ENCODE measurements at places on chromosomes 6 and 20.

DNA sequence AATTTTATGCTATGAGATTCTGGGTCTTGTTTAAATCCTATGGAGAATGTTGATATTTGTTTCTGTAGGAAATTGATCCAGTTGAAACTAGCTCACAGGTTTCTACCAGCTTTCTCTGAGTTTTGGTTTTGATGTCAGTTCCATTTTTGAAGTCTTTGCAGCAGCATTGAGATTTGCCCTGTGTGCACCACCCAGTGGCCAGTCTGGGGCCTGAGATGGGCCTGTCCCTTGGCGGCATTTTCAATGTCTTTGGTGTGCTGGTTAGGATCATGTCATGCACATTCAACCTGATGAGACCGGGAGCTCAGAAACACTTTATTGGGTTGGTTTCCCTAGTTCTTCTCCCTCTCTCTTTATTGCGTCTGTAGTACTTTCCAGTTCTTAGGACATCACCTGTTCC, 395.2 kb upstream of the MAP3K7 start:
- no peak for DNase-seq

- no peak for DNase-seq
These were observed 7.0 kb downstream of the ADGRB3 start for GRCh38 chr6:68642081-68642480.

DNA sequence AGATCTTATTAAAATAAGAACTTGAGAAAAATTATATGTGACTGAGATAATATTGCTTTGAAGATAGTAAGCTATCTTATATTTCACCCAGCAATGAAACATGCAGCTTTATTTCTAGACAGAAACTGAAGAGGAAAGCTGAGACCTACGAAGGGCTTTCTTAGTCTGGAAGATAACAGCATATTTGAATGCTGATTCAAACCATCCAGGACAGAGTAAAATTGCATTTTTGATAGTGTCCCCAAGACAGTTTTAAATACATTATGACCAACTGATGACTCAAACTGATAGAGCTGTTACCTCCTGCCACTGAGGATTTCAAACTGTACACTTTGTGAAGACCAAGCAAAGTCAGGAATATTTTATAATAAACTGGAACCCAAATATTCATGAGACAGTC, 409.6 kb downstream of the GRIK2 start:
- no peak for DNase-seq

GRCh38 chr6:16524380-16524707, 236.9 kb downstream of the ATXN1 start:
- no peak for DNase-seq

DNA sequence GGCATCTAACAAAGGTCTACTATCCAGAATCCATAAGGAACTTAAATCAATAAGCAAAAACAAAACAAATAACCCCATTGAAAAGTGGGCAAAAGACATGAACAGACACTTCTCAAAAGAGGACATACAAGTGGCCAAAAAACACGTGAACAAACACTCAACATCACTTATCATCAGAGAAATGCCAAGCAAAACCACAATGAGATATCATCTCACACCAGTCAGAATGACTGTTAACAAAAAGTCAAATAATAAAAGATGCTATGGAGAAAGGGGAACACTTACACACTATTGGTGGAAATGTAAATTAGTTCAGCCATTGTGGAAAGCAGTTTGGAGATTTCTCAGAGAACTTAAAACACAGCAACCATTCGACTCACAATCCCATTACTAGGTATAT, 19.4 kb upstream of the VNN1 start:
- no peak for DNase-seq

GRCh38 chr20:23546435-23547144, 21.7 kb downstream of the CST9L start:
- no peak for DNase-seq

DNA sequence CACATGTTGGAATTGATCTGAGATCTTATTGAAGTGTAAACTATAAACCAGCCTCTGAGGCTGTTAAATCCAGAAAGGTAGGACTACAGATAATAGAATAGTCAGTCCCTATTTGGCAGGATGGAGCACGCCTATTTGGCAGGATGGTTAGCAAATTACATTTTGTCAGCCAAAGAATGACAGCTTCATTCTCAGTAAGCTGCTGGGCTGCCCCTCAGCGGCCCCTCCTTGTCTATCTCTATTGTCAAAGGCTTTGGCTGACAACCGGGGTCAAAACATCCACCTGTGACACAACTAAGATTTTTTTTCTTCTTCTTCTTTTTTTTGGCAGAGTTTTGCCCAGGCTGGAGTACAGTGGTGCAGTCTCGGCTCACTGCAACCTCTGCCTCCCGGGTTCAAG, 123.4 kb upstream of the ECI2 start:
- DNase-seq = no peak

DNA sequence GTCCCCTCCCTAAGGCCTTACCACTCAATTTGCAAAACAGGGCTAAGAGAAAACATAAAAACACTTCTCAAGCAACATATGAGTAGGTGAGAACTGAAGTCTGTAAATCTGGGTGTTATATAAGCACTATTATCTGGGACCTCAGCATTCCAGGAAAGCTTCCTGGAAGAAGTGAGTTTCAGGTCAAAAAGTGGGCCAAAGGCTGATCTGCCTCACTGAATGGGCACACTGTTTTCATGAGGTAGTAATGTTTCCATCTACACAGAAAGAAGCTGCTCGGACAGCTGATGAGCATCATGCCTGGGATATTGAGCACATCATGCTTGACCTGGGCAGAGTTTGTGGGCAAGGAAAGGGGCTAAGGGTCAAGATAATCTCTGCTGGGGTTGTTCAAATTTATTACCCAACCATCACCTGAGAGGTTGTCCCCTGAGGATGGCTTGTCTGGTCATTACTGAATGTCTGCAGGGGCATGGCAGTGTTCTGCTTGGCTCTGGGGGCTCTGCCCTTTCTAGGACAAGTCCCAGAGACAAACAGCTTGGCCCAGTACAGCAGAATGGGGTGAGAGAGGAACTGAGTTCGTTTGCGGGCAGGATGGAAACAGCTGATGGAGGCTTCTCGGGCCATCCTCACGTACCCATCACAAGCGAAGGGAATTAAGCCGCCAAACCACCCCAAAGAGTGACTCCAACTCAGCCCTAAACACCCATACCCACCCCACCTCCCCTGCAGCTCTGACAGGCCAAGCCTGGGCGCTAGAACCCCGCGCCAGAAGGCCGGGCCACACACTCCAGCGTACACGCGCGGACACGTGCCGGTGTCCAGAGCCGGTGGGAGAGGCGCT, 1.2 kb upstream of the SYNJ2 start:
- DNase-seq = peak; percentile 29

- no peak for DNase-seq
These were observed 927 bp upstream of the MANEA start for GRCh38 chr6:95576218-95576997.

DNA sequence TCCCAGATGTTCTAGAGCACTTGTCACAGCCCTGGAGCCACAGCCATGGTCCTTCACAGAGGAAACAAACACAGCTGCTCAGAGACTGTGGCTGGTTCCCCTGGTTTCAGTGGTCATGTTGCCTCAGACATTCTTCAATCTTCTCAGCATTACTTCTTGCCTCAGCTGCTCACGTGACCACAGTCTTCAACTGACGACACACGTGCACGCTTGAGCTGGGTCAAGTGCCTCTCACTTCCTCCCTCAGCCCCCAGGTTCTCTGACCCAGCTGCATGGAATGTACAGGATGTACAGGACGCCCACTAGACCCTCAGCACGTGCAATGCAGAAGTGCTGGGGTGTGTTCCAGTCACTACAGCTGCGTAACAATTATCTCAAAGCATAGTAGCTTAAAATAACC, 159.8 kb upstream of the GGTLC1 start:
- DNase-seq = peak; percentile 45

DNA sequence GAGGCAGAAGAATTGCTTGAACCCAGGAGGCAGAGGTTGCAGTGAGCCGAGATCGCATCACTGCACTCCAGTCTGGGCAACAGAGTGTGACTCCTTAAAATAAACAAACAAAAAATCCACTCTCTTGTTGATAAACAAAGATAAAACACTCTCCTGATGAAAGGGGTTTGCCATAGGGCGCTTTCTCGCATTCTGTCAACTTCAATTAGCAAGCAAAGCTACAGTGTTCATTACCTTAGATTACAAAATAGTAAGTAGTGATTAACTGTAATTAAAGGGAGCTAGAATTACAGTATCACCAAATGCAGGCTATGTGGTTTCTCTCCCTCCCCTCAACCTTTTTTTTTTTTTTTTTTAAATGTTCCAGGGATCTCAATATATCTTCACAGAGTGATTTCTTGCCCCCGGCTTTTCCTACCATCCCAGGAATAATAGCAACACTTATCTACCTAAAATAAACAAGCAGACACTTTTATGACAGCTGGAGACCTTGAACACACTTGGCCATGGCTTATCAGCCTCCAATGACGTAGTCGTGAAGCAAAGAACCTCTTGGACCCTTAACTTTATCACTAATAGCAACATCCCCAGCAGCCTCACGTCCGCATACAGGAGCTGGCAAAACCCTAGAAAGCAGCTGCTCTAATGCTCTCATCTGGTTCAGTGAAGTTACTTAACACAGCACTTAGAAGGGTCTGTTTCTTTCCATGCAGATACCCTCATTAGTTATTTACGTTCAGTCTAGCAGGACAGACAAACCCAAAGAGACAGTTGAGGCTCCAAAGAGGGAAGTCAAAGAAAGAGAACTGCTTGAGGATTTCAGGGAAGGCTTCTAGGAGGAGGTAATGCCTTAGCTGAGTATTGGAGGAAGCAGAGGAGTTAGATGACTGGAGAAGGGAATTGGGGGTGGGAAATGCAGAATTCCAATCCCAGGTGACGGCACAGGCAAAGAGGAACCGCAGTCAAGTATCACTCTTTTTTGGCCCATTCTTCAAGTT, 37.9 kb upstream of the NEDD9 start:
- no peak for DNase-seq

GRCh38 chr6:142444376-142444775, 142.6 kb downstream of the ADGRG6 start:
- DNase-seq = no peak

GRCh38 chr6:12944001-12944400, 227.4 kb downstream of the PHACTR1 start:
- DNase-seq = no peak

DNA sequence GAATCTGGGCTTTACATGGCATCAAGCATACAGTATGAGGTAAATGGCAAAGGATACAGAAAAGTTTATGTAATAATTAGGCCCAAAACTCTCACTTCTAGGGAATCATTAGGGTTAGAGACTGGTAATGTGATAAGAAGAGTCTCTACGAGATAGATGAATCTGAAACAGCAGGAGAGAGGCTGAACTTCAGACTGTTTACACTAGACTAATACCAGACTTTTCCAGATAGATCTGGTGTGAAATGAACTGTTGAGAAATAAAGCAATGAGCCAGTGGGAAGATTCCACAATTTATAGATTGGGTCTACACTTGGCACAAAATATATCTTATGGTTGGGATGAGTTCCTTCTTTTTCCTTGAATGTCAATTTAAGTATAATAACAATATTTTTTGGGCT, 134.3 kb downstream of the MAN1A1 start:
- DNase-seq = no peak

DNA sequence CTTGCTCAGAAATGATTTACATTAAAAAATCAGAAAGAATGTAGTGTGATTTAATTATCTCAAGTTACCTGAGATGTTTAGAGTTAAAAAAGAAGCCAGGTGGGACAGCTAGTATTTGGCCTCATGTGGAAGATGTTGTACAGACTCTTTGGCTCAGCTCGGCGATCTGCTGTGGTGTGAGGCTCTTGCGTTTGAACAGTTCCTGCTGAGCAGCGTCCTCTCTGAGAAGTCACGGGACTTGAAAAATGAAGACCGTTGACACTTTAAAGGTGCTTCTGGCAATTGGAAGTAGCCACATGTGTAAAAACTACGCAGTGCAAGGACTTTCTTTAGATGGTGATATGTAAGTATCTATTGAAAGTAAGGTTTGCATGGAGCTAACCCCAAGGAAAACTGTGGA, 169.0 kb downstream of the BACH2 start:
- DNase-seq = peak; percentile 22

DNA sequence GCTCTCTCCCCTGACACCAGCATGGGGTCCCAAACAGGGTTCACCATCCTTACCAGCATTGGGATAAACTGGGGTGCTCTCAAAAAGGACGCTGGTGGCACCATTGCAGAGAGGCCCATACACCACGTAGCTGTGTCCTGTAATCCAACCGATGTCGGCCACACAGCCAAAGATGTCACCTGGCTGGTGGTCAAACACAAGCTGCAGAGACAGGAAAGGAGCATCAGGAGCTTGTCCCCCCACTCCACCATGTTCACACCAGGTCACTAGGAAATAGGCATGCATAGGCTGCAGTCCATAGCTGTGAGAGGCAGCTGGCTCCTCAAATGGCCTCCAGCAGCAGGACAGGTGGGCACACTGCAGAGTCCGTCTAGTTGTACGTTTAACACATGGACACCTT, 28.8 kb upstream of the APMAP start:
- DNase-seq = no peak

DNA sequence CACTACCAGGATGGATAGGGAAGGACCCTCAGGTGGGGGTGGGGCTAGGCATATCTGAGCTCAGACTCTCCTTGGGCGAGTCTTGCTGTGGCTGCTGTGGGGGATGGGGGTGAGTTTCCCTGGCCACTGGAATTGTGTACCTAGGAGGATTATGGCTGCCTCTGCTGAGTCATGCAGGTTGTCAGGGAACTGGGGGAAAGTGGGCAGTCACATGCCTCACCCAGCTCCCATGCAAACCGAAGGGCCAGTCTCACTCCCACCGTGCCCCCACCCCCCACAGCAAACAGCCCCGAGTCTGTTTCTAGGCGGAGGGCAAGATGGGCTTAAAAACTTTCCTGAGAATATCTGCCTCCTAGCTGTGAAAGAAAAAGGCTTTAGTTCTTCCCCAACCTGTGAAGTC, 210.3 kb upstream of the FERMT1 start:
- DNase-seq = no peak

GRCh38 chr6:14732844-14733757, 512.8 kb upstream of the JARID2 start:
- peak; percentile 51 for DNase-seq

GRCh38 chr20:19688031-19688806, 69.8 kb upstream of the RIN2 start:
- peak; percentile 9 for DNase-seq
